RWPE1 (cell line): ENCODE measurements at places on chromosomes 5 and 9.

DNA sequence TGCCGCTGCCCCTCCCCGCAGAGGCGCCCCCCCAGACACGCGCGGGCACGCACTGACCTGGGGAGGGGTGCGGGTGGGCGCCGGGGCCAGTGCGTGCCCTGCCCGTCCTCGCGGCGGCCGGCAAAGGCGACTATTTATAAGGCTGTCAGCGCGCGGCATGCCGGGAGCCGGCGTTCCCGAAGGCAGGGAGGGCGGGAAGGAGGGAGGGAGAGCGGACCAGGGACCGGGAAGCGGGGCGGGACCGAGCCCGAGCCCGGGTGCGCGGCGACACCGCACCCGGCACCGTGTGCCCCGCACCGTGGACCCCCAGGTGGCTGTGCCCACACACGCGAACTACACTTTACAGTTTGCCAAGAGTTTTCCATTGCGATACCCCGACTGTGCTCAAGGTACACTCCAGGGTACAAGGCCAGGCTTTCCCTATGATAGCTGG lies at the start of gene AK1:
TSS of gene AK1 (minus strand) at position 110 of the 433 bp plus-strand sequence. CDS start 3,058 bp downstream, outside the sequence.
- DNase-seq, result peak; percentile 81

GRCh38 chr5:147417135-147417813 lies 92.6 kb downstream of the DPYSL3 start:
- DNase-seq, result no peak

GRCh38 chr5:3301306-3301705 lies 294.3 kb upstream of the IRX1 start:
- no peak for DNase-seq

GRCh38 chr5:96876292-96876850 lies at the start of gene ERAP2:
TSS of gene ERAP2 (plus strand) at chr5:96876500. CDS start at chr5:96879686, 3,186 bp downstream.
- DNase-seq, result peak; percentile 80

DNA sequence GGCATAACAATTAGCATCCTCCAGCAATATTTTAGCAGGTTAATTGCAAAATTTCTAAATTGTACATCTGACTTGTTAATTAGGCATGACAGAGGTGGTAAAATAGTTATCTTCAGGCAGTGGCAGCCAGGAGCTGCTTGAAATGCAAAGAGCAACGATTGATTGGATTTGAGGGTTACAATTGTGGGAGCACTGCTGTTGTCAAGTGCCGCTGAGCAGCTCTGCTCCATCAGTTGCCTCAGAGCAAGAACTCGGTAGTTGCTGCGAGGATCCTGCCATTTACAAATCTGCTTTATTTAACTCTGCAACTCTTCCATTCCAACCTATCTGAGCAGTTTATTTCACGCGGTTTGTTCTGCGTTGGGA lies 12.6 kb downstream of the PBX3 start:
- DNase-seq, result no peak

GRCh38 chr9:134698587-134699342 lies 57.2 kb downstream of the COL5A1 start:
- peak; percentile 79 for DNase-seq

DNA sequence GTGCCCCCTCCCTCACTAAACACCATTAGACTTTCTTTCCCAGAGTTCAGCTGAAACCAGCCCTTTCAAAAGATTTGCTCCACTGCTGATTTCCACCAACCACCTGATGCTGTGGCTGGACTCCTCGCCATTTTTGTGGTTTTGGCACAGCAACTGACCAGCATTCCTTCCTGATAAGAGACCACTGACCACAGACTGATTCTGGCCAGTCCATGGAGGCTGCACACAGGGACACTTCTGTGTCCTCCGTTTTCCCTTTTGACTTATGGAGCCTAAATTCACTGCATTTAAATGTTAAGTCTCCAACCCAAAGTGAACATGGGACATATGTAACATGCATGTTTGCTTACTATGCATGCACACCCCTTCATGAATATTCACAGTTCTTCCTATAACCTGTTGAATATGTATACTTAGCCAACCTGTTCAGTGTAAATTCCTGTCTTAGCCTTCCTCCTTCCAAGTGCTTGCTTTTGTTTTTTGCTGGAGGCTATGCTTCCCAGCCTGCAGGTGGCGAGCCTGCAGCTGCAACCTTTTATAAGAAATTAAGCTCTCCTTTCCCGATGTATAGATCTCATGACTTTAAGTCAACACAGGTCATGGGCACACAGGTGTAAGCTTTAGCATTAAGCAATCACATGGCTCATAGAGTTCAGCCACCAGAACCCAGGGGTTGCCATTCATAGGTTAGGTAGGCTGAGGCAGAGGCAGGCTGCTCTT lies 78.7 kb downstream of the ACTL7B start:
- no peak for DNase-seq

- DNase-seq, result no peak
These were observed 1292.7 kb downstream of the MAT2B start for GRCh38 chr5:164798110-164798509.

DNA sequence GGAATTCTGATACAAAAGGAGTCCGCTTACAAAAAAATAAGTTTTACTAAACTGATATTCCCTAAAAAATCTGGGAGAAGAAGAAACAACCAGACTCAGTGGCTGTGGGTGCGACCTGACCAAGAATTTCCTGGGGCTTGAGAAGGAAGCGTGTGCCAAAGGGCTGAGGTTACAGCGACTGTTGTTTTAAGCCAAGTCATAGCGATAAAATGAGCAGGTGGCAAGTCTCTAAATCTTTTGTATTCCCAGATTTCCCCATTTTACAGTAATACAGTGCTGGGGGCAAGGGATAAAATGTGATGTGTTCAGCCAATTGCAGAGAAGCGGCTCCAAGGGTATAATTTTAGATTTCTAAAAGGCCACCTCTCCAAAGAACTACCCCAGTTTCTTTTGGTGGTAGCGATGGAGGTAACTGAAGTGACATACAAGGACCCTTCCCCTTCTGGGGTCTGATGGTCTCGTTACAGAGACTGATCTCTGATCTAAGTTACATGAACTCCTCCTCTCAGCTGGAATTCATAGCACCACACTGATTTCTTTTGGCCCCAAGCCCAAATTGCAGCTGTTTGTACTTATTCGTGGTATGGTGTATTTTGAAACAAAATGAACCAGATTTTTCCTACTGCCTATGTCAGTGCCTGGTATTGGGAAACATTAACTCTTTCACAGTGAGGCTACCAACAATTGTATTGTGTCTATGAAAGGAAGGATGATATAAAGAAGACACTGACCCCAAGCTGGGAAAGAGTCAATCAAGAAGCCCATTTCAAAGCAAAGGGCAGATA lies 41.6 kb downstream of the LPAR1 start:
- no peak for DNase-seq

GRCh38 chr5:10581424-10581748 lies 17.5 kb downstream of the ANKRD33B start:
- DNase-seq, result no peak

DNA sequence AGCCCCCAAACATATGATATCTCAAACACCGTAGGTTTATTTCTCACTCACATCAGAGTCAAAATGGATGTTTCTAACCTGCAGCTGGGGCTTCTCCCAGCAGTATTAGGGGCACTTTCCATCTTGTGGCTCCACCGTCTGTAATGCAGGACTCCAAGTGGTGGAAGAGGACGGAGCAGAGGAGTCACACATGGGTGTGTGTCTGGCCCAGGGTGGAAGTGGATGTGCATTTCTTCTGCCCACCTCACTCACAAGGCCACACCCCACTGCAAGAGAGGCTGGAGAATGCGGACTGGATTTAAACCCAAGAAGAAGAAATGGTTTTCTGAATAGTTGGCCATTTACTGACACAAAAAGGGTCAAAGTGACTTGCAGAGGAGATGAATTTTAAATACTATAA lies 13.9 kb downstream of the IL7R start:
- no peak for DNase-seq

- no peak for DNase-seq
These were observed 20.0 kb upstream of the MYOT start for GRCh38 chr5:137847687-137848086.

GRCh38 chr9:2411459-2412215 lies 209.9 kb upstream of the VLDLR start:
- DNase-seq, result no peak

- DNase-seq, result no peak
These were observed 6.1 kb upstream of the TMEM252 start for GRCh38 chr9:68546596-68547390.

DNA sequence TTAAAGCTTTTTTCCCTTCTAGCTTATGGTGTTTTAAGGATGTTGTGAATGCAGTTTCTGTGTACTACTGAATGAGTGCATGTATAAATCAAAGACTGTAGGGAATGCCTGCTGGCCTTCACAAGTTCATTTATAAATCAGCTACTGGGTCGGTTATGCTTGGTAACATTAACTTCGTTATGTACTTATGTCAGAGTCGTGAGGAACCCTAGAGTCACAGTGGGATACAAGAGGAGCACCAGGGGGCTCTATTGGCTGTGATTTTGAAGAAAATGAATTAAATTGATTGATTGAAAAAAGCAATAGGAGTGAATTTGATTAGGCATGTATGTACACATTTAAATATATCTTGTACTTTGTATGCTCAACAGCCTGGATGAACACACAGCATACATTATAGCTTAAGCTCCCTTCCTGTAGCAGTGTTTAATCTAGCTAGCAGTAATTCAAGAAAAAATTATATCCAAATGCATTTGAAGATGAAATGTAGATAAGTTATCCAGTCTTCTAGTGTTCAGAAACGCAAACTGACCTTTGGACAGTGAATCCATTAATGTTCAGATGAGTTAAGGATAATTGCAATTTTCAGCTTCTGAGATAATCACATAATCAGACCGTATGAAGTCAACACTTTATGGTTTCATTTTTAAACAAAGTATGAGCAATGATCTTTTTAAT lies 204.2 kb downstream of the KDM4C start:
- DNase-seq, result no peak

DNA sequence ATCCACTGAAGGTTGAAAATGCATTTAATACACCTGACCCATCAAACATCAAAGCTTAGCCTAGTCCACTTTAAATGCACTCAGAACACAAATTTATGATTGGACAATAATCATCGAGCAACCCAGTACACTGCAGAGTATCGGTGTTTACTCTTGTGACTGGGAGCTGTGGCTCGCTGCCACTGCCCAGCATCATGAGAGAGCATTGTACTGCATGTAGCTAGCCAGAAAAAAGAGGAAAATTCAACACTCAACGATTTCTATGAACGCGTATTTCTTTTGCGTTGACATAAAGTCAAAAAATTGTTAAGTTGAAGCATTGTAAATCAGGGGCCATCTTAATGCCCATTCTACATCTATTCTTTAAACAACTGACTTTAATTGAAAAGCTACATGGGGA lies 95.1 kb upstream of the CD180 start:
- no peak for DNase-seq

GRCh38 chr5:171412186-171412585 lies 7.3 kb upstream of the FGF18 start:
- DNase-seq, result no peak

- peak; percentile 30 for DNase-seq
These were observed 63.1 kb downstream of the TMOD1 start for GRCh38 chr9:97564291-97565175.

GRCh38 chr9:105308461-105309341 lies 64.2 kb downstream of the SLC44A1 start:
- no peak for DNase-seq

GRCh38 chr9:89536600-89536999 lies 38.7 kb upstream of the SEMA4D start:
- no peak for DNase-seq

DNA sequence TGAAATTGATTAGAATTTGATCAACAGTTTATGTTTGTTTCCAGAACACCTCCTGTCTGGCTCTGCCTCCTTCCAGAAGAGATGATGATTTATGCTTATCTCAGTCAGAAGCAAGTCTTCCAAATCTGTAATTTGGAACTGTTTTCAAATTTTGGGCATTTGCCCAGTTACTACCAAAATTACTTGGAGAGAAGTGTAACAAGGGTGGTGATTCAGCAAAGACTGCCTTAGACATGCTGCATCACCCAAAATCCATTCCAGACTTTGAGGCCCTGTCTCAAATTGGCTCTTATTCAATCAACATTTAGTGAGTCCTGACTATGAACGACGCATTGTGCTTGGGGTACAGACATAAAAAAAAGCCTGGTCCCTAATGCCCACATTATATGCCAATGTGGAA lies 89.4 kb downstream of the SH3TC2 start:
- DNase-seq, result no peak

DNA sequence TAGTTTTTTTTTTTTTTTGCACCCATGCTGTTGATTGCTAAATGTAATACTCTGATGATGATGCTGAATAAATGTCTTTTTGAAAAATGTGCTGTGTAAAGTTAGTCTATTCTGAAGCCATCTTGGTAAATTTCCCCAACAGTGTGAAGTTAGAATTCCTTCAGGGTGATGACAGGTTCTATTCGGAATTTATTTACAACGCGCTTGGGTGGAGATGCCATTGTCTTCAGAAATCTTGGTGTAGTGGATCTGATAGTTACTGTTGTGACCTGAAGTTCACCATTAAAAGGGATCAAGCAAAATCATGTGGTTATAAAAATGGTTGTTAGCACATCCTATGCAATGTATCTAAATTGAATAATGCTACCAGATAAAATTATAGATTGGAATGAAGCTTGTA lies 36.3 kb upstream of the DMRT1 start:
- DNase-seq, result no peak

DNA sequence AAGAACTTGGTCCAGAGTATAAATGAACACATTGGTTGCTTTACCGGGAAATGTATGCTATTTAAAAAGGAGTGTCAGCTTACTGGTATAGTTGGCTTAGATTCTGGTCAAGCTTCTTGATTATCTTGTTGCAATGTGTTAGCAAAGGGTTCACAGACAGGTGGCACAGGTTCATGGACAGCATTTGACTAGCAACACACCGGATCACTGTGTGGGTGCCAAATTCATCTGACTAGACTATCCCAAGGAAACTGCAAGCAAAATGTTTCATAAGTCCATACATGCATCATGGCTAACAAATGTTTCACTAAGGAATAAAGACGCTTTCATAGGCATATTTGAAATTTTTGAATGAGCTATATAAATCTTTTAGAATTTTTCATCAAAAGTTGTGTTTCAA lies 274.1 kb downstream of the PLK2 start:
- DNase-seq, result no peak

GRCh38 chr9:117957267-117957666 lies 253.1 kb downstream of the TLR4 start:
- peak; percentile 22 for DNase-seq

DNA sequence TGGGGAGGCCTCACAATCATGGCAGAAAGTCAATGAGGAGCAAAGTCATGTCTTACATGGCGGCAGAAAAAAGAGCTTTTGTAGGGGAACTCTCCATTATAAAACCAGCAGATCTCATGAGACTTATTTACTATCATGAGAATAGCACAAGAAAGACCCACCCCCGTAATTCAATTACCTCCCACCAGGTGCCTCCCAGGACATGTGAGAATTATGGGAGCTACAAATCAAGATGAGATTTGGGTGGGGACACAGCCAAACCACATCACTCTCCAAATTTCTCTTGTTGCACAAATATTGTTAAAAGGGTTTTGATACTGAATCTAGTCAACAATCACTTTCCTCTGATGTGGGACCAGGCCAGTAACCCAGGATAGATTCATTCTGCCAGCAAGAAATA lies 1176.1 kb downstream of the CDH9 start:
- DNase-seq, result no peak

DNA sequence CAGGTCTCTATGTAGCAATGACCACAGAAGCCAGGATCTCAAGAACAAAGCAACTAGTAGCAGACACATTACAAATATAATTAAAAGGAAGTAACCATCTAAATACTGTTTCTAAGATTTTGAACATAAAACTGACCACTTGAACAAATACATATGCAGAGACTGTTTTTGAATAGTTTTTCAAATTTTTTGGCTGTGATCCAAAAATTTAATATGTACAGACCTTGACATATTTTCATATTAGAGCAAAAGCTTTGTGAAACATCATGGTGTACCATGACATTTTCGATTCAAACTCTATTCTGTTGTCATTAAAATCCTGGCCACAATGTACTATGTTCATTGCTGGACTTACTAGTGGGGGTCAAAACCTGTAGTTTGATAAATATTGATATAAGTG lies 126.5 kb downstream of the NUDT12 start:
- DNase-seq, result no peak
